ENCODE measurements at places on chromosomes 3 and 15.

DNA sequence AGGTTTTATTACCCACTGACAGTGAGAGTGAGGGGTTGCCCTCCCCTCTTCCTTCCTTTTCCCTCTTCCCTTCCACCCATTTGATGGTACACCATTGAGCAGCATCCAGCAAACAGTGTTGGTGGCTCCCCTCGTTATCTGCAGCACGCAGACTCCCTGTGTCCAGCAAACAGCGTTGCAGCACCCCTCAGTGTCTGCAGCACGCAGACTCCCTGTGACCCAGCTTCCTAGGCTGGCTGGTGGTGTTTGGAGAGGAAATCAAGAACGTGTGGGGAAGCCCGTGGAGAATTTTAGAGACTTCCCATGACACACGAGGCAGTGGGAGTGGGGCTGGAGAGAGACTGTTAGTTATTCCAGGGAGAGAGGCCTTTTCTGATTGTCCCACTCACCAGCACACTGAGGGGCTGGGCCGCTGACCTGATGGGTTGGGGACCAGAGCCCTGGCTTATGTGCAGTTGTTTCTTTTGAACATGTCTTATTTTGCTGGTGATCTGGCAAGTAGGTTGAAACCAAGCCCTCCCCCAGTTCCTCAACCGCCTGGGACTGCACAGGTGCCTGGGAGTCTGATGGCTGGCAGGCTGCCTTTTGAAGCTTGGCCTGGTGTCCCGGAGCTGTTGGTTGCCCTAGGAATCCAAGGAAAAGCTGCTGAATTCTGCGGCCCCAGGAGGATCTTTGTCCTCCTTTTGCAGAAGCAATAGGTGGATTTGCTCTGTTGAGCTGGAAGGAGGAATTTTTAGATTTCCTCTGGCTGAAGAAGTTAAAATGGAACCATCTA is 19.0 kb downstream of the APBA2 start:
- no peak for DNase-seq

- no peak for DNase-seq
Measured at GRCh38 chr3:134623615-134624245, 27.1 kb downstream of the KY start.

DNA sequence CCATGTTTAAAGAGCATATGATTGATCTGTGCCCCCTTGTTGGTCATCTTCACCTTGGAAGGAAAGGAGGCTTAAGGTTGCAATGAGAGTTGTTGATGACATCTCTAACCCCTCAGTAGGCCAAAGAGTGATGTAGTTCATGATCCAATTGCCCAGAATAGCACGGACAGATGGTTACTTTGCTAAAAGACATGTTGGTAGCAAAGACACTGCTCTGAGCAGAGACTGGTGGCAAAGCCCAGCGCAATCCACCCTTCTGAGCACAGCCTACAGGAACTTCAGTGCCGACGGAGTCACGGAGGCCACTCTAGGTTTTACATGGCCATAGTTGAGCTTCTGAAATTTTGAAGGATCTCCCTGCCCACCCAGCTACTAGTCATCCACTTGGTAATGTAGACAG is 21.8 kb downstream of the FBXO45 start:
- DNase-seq, result no peak

DNA sequence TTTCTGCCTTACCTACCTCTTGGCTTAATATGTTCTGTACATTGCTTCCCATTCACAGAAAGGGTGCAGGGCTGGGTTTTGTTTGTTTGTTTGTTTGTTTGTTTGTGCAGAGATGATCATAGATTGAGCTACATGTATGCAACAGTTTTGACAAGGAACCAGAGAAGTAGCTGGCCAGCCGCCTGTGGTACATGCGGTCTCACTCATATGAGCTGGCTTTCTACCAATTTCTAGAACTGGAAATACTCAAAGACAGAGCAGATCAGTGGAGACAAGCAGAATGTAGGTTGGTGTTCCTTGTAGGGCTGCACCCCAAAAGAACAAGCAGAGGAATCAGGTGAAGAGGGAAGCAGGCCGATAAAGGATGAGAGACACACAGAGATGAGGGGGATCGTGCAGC is 502.7 kb downstream of the SOX2 start:
- DNase-seq, result no peak

- DNase-seq, result no peak
Measured at GRCh38 chr3:69490235-69490634, 104.3 kb upstream of the FRMD4B start.

DNA sequence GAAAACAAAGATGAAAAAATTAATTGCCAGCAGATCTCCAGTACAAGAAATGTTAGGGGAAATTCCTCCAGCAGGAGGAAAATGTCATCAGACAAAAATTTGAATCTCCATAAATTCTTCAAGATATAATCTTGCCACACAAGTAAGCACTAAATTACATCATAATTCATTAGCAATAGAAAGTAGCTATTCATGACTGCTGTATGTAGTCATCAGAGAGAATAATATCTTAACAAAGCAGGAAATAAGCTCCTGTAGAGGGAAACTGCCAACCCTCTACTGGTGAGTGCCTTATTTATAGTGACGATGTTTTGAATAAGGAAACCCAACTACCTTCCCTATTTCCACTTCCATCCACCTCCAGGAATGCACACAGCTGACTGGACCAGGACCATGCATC is 15.8 kb upstream of the SLC27A2 start:
- DNase-seq, result no peak
